ENCODE measurements at places on chromosomes 11 and 22.

DNA sequence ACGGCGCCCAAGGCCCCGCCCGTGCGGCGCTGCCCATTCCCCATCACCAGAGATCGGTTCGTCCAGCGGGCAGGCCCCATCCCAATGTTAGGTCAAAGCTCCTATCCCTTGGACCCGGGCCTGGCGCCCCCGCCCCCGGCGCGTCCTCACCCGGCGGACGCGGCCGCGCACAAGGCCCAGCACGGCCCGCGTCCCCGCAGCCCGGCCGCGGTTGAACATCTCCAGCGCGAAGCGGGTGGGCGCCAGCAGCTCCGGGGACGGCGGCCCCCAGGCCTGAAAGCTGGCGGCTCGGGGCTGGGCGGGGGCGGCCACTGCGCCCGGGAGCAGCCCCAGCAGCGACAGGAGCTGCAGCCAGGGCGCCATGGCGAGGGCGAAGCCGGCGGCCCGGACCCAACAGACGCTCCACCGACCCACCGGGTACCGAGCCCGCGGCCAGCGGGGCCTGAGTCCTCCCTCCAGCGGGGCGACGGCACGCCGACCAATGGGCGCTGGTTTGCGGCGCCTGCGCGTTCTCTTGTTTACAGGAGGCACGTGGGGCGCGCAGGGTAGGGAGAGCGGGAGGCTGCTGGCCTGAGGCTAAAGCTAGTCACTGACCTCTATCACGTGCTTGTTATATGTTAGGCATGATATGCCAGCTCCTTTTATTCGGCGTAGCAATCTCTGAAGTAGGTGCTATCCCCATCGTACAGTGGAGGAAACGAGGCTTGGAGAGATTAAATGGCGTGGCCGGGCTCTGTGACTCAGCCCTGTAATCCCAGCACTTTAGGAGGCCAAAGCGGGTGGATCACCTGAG, at the start of gene CTSF:
Gene CTSF, minus strand, starts transcription at position 483 of the 793 bp plus-strand sequence. Its CDS starts 120 bp downstream, at position 363.
- DNase-seq, result peak; percentile 52

GRCh38 chr22:37022483-37023337, 3.2 kb downstream of the MPST start:
- no peak for DNase-seq

- DNase-seq, result no peak
These were observed 17.3 kb upstream of the INSC start for GRCh38 chr11:15097411-15097810.

DNA sequence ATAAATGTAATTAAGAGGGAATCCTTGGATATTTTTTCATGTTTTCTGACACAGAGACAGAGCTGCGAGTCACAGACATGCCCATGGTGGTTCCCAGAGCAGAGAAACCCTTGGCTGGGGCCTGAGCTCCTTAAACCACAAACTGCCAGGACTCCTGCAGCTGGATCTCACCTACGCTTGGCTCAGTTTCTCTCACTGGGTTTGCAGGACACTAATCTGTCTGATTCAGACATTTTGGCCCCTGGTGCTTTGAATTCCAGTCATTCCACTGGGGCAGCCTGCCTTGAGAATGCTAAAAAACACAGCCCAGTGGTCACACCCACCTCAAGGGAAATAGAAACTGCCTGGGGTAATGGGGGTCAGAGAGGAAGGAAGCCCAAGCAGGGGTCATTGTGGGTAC, 122.6 kb downstream of the CCDC81 start:
- no peak for DNase-seq

DNA sequence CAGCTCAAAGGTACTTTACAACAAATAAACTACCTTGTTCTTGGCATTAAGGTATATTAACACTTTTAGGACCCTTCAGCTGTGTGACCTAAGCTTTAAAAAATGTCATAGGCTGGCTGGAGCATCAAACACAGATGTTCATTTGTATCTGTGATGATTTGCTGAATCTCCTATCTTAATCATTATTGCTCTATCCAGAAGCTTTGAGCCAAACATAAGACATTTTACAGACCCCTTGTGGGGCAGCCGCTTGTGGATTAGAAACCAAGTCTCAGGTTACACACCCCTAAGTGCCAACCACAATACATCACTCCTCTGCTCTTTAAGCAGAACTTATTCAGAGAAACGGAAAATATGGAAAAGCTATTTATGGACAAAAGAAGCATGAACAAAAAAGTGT, 394.2 kb upstream of the CCDC90B start:
- no peak for DNase-seq

- DNase-seq, result no peak
These were observed 54.2 kb downstream of the EP300 start for GRCh38 chr22:41146573-41146972.

GRCh38 chr11:73365352-73366264, 10.6 kb upstream of the RELT start:
- DNase-seq, result no peak

DNA sequence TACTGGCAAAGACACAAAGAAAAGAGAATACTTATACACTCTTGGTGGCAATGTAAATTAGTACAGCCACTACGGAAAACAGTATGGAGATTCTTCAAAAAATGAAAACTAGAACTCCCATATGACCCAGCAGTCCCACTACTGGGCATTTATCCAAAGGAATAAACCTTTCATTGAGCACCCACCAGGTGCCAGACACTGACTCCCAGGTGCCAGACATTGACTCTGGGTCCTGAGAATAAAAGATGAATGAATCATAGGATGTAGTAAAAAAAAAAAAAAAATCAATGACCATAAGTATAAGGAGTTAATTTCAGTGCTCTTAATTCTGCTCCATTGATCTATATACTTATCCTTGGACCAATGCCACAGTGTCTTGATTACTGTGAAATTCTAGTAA, 28.2 kb downstream of the HEPHL1 start:
- no peak for DNase-seq

GRCh38 chr22:43297270-43298061, 45.7 kb downstream of the SCUBE1 start:
- DNase-seq, result no peak

GRCh38 chr11:2587976-2588748, 111.6 kb downstream of the KCNQ1OT1 start:
- no peak for DNase-seq

GRCh38 chr11:73337846-73338245, 29.8 kb downstream of the ARHGEF17 start:
- DNase-seq, result no peak

DNA sequence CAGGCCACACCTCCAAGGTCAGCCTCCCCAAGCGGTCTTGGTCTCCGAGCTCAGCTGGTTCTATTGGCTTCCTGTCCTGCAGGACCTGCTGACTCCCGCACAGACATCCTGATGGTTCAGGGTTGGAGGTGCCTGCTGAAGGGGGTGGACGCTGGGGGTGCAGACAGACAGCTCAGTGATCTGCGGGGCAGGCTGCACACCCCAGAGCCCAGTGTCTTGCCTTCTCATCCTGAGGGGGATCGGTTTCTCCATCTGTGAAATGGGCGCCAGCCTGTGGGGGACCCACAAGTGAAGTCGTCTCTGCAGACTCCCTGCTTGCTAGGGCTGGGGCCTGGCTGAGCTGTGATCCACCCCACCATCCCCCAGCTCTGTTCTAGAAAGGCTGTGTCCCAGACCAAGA, 13.8 kb downstream of the FLRT1 start:
- DNase-seq, result no peak

GRCh38 chr11:113131036-113131775, 170.0 kb downstream of the NCAM1 start:
- DNase-seq, result no peak

- no peak for DNase-seq
These were observed 23.9 kb upstream of the CCDC179 start for GRCh38 chr11:22884217-22884616.

GRCh38 chr11:105689631-105690030, 79.8 kb downstream of the GRIA4 start:
- DNase-seq, result no peak

GRCh38 chr11:90326647-90327046, 103.8 kb upstream of the CHORDC1 start:
- no peak for DNase-seq

DNA sequence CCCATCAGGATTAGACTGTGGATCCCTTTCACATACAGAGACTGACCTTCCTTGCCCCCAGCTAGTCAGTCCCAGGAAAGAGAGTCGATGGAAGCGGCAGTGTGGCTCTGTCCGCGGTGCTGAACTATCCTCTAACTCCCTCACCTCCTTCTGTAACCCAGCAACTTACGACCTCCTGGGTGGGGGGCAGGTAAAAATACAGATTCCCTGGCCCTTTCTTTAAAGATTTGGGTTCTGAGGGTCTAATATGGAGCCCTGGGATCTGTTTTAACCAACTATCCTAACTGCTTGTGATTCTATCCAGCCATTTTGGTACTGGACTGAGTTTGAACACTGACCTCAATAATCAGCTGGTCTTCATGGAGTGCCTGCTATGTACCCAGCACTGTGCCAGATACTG, 23.2 kb downstream of the MFNG start:
- DNase-seq, result no peak

DNA sequence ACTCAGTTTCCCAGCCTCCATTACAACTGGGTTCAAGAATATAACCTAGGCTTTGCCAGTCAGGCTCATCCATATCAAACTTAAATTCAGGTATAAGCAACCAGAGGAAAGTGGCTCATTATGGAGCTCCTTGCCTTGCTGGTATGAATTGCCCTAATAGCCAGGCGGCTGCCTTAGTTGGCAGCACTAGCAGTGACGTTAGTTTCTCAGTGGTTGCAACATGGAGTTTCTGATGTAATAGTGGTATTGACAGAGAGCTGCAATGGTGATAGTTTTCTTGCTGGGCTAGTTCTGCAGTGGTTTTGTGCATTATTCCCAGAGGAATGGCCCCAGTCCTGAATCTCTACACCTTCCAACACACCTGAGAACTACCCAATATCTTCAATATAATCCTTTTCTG, 3.8 kb upstream of the TMEM123 start:
- no peak for DNase-seq

DNA sequence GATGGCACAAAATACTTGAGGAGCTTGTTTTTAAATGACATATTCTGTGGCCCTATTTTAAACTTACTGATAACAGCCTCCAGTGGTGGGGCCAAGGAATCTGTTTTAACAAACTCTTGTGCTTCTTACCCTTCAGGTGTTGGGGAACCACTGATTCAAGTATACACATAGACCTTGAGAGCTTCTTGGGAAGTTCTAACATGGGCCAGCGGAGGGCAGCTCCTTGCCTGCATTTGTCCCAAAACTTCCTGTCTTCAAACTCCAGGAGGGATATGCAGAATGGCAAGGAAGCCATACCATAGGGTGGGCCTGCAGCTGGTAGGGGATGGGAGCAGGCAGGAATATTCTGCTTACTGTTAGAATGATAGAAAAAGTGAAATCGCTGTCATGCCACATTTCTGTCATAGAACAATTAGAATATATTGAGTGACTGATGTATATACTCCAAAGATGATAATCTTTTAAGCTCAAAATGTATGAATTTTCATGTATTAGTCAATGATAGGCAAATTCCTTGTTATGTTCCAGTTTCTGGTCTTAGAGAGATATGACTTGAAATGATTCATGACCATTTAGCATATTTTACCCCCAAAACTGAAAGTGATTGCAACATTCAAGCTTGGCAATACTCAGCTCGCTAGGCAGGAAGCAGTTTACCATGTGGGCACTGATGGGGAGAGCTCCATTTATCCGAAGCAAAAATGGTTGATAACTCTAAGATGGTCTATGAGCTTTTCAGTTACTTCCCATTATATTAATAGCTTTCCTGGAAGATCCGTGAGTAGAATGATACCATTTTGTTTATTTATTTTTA, 9.2 kb downstream of the EXT2 start:
- DNase-seq, result no peak

DNA sequence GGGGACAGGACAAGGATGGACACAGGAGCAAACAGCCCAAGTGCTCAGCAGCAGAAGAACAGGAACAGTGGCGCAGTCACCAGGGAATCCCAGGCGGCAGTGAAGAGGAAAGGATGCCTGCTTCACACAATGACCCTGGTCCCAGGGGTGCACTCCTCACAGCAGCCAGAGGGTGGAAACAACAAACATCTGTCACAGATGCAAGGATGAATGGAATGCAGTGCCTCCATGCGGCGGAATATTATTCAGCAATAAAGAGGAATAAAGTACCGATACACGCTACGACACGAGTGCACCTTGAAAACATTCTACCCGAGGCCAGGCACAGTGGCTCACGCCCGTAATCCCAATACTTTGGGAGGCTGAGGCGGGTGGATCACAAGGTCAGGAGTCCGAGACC, 12.7 kb downstream of the CSNK1E start:
- no peak for DNase-seq

DNA sequence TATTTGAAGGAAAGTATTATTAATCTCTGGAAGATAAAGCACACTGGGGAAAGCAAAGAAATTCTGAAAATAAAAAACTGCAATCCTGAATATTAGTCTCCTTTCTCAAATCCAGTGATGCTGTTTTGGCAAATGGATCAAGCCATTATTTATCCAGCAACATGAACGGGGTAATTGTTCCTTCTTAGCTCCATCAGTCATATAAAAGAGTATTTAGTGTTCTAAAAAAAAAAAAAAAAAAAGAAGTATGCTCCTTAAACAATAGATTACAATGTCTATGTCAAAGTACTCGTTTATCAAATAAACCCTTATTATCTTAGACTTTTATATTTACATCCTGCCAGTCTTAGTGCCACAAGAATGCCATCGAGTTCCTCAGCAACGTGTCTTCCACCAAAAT, 1.3 kb downstream of the RDX start:
- DNase-seq, result no peak

DNA sequence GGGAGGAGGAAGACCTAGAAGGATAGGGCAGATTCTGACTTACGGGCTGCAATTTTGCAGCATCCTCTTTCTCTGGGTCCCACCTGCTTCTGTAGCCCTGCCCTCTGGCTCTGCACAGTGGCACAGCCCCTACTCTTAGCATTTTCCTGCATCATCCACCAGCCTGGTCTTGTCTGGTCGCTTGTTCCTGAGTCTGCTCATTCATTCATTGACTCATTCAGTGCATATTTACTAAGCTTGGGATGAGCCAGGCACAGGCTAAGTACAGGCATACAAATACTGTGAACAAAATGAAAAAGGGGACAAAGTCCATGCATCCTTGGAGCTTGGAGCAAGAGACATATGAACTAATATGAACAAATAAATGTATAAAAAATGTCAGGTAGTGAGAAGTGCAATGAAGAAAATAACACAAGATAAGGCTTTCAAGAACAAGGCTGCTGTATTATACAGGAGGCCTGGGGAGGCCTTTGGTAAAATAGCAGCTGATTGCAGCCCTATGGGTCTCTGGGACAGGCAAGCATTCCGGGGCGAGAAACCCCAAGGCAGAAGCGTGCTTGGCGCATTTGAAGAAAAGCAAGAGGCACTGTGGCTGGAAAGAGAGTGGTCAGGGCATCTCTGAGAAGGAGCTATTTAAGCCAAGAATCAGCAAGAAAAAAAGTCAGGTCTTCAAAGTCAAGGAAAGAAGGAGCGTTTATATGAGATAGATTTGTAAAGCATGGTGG, 108.0 kb upstream of the ALX4 start:
- no peak for DNase-seq

GRCh38 chr11:88806410-88806809, 259.4 kb downstream of the GRM5 start:
- DNase-seq, result no peak

- DNase-seq, result no peak
These were observed 201.3 kb downstream of the OPCML start for GRCh38 chr11:133331031-133331430.

DNA sequence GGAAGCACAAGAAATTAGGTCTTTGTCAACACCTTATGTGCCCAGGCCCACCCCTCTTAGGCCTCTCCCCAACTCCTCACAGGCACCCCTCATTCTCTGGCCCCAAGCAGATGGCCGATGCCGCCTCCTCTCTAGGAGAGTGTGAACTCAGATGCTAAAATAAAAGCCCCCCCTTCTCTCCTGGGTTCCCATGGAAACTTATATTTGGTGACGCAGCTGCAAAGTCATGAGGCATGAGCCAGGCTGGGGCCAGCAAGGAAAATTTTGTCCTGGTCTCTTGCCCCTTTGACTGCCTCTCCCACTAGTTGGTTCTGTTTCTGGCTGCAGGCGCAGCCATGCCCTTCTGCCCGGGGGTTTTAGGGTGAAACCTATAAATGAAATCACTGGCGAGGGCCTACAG, 11.8 kb downstream of the RCOR2 start:
- DNase-seq, result no peak

Data from T-helper 1 cell (primary cell).